ENCODE measurements at places on chromosomes 2 and 18.

GRCh38 chr2:8576525-8577167 is 105.2 kb upstream of the ID2 start:
- DNase-seq, result peak; percentile 64

- DNase-seq, result no peak
Observed at GRCh38 chr2:128793404-128793803, 474.7 kb upstream of the HS6ST1 start.

GRCh38 chr2:238141541-238142318 is 3.3 kb downstream of the KLHL30 start:
- DNase-seq, result no peak

DNA sequence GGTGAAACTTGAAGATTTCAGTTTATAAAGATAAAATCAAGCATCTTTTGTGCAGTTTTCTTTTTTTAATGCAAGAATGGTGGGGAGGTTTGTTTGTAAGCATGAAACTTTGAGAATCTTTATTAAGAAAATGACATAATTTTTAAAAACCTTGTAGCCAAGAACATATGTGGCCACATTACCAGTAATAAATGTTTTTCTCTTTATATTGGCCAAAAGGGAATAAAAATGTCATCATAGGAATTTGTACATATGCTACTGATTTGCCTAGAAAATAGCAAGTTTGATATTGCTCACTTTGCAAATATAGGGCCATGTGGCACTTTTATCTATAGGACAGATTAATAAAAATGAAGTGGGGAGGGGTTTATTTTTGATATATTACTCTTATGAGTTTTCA is 25.6 kb downstream of the METTL21A start:
- DNase-seq, result no peak

DNA sequence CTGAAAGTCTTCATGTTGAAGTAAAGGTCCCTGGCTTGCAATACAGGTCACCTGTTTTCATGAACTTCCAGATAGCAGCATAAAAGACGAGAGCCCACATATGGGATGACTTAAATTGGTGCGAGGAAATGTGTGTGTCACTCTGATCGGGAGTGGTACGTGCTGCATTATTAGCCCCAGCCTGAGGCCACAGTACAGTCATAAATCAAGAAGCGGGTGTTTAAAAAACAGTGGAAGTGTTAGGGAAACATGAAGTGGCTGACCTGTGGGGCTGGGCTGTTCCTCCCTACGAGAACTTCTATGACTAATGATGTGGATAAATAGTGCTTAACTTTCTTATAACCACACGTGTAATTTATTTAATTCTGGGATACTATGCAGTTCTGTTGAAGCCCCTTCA is 24.4 kb downstream of the RDH14 start:
- DNase-seq, result no peak

DNA sequence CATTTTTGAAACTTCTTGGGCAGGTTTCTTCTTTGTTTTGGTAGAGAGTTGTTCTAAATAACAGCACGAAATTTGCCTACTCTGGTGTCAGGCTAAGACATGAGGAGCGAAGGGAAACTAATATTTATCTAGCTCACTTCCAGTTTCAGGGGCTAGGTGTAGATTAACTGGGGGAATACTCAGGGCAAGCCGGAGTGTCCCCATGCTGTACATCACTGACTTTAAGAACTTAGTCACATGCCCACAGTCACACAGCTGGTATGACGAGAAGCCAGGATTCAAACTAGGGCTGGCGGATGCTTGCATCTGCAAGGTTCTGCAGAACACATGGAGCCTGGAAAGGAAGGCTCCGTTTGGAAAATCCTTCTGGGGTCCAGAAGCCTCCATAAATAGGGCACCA is 133.3 kb downstream of the ALPK2 start:
- no peak for DNase-seq

GRCh38 chr18:12883372-12883683 is 709 bp downstream of the PTPN2 start:
- no peak for DNase-seq

DNA sequence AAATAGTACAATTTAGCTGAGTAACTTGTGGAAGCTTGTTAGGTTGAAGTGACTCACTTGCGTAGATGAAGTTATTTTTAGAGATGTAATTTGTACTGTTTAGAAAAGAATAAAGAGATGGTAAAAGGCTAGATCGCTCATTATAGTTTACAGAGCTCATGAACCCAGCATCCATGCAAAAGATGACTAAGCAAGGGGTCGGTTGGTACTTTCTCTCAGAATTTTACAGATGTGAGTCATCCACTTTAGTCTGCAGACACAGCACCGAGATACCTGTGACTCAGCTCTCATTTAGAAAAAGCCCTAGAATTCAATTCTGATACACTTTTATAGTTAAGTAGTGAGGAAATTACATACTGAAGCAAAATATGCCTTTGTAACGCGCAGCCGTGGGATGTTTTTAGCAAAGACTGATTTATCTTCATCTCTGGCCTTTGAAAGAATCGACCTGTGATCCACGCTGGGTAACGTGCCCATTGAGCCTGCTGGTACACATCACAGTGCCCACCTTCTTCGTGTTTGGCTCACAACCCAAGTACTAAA is 116.5 kb upstream of the FOSL2 start:
- DNase-seq, result peak; percentile 47

DNA sequence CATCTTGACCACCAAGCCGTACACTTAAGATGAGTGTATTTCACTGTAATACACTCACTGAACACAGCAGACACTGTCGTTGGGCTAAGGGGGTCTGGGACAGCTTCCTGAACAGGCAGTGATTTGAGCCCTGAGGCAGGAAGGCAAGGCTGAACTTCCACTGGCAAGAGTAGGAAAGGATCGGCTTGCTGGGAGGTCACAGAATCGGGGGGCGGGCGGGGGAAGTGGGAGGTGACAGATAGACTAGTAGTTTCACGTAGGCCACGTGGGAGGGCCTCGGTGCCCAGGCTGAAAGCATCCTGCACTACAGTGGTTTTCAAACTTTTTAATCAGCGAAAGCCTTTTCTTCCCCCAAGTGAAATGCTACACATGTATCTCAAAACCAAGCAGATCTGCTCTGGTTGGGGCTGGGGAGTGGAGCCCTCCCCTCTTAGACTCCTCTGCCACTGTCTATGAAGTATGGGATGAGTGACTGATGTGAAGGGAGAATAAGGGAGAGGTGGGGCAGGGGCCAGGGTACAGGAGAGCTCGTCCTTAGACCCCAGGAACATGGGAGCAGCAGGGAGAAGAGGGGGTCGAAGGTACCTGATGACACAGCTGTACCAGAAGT is 8.6 kb downstream of the PARD6G start:
- DNase-seq, result no peak

DNA sequence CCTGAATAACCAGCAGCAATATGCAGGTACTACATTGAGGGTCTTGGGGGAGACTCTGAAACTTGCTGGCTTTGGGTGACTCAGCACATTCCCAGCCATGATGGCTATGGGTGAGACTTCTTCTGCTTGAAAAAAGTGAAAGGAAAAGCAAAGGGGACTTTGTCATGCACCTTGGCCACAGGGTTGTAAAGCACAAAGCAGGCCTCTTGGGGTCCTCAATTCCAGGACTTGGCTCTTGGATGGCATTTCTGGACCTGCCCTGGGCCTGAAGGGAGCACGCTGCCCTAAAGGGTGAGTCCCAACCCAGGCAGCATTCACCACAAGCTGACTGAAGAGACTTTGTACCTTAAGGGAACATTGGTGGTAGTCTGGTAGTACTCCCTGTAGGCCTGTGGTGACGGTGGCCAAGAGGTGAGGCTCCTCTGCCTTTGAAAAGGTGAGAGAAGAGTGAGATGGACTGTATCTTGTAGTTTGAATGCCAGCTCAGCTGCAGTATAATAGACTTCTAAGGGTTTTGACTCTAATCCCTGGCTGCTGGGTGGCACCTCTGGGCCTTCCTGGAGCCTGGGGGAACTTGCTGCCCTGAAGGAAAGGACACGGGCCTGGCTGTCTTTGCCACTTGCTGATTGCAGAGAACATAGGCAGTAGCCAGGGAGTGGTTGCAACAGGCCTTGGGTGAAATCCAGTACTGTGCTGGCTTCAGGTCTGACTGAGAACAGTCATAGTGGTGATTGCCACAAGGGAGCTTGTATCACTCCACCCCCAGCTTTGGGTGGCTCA is 36.5 kb upstream of the CYTIP start:
- DNase-seq, result peak; percentile 64

- DNase-seq, result no peak
Observed at GRCh38 chr2:136319237-136319636, 201.3 kb upstream of the CXCR4 start.

- peak; percentile 37 for DNase-seq
Observed at GRCh38 chr2:75200140-75201096, 1.1 kb upstream of the TACR1 start.

GRCh38 chr18:50306944-50307343 is 19.5 kb upstream of the CXXC1 start:
- DNase-seq, result no peak

DNA sequence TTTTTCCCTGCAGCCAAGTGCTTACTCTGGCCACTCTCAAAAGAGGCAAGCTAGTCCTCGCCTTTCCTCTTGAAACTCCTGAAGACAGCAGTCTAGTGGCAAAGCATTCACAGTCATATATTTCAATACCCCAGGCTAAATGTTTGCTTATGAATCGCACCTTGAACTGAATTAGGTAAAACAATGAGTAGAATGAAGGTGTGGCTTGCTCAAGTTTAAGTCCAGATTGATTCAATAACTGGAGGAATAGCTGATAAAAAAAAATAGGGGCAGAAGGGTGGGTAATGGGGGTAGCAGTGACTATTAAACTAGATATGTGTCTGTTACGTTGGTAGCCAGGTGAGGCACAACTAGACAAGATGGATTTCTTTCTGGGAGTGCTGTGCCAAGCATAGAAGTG is 88.2 kb upstream of the EPB41L3 start:
- DNase-seq, result no peak

DNA sequence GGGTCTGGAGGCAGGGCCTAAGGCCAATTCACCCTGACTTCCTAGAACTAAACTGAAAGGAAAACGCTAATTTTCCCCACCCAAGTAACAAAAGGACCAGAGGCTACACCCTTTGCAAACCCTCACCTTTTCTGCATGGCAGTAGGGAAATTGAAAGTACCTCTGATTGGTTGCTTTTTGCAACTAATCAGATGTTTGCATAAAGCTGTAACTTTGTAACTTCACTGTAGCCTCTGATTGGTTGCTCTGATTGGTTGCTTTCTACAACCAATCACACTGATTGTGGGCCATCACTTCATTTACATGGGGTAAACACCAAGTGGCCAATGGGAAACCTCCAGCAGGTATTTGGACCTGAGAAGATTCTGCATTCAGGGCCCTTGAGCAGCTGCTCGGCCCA is 20.8 kb downstream of the EIPR1 start:
- no peak for DNase-seq

DNA sequence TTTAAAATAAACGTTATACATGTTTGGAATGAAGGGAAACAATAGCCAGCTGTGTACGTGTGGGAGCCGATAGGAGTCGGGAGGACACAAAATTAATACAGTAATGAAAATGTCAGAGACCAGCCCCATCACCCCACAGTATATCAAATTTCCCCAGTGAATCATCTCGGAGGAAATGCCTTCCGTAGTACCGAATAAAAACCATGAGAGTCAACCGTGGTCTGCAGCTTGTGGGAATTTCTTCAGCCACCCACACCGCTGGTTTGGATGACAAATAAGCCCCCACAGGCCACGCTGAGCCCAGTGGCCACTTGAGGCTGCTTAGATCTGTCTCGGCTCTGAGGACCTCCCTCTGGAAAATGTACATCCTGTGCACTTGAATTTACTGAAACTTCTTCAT is 133.7 kb downstream of the COL6A3 start:
- no peak for DNase-seq

GRCh38 chr2:34004936-34005335 is 405.8 kb upstream of the FAM98A start:
- no peak for DNase-seq

DNA sequence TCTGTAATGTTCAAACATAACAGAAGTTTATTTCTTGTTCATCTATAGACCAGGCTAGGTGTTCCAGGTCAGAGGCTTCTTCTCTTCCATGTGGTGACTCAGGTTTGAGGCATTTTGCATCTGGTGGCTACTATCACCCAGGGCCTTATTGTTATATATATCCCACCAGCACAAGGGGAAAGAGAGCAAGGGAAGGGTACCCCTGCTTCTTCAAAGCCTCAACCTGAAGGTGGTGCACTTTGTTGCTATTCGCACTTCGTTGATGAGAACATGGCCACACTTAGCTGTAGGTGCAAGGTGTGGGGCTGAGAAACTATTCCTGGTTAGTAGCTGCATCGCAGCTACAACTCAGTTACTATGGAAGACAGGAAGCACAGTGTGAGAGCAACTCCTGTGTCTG is 27.4 kb upstream of the SLC3A1 start:
- DNase-seq, result no peak

- DNase-seq, result no peak
Observed at GRCh38 chr2:222256250-222256649, 42.5 kb downstream of the PAX3 start.

DNA sequence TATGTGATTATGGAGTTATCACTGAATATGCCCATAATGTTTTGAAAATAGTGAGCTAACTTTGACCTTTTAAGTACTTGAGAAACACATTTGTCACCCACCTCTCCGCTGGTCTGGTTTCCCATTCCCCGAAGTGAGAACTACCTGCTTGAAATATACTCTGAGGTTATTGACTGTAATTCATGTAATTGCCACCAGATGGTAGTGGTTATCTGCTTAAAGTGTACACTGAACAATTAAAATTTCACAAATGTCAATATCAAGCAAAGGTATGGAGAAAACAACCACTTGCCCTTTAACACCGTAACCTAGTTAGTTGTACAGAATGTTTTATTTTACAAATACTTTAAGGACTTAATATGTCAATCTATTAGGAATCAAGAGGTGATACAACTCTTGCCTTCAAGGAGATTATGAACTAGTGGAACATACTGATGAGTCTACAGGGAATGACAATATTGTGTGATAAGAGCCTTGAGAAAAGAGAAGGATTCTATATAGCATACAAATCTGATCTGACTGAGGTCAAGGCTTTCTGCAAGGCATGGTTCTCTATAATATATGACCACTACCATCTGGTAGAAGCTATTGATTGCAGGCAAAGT is 316.8 kb upstream of the KCNH7 start:
- DNase-seq, result no peak

DNA sequence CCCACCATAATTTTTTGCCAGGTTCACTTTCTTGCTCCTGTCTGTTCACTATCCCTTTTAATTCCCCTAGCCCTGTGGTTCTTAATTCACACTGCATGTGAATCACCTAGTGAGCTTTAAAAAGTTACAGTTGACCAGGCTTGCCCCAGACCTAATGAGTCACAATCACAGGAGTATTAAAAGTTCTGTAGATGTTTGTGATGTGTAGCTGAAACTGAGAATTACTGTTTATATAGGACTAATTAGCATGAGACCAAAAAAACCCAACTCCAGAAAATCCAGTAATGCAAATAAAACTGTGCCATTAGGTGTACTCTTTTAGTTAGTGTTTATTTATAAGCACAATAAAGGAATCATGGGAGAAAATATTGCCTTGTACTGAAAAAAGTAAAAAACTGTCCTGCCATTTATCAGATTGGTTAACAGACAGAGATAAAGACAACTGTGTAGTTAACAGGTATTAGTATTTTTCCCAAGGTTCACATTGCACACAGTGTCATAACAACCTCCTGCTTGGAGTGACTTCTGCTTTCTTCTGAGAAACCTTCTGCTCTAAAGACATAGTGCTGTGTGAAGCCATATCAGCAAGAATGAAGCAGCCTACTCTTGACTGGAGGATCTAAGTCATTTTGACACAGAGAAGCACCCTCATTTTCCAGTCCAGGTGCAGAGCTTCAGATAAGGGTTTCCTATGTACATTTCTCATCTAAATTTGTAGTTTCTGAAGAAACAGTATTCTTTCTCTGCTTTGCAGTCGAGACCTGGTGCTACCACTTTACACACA is 39.0 kb downstream of the VAPA start:
- DNase-seq, result no peak
